ENCODE measurements at places on chromosomes 2 and 18.

DNA sequence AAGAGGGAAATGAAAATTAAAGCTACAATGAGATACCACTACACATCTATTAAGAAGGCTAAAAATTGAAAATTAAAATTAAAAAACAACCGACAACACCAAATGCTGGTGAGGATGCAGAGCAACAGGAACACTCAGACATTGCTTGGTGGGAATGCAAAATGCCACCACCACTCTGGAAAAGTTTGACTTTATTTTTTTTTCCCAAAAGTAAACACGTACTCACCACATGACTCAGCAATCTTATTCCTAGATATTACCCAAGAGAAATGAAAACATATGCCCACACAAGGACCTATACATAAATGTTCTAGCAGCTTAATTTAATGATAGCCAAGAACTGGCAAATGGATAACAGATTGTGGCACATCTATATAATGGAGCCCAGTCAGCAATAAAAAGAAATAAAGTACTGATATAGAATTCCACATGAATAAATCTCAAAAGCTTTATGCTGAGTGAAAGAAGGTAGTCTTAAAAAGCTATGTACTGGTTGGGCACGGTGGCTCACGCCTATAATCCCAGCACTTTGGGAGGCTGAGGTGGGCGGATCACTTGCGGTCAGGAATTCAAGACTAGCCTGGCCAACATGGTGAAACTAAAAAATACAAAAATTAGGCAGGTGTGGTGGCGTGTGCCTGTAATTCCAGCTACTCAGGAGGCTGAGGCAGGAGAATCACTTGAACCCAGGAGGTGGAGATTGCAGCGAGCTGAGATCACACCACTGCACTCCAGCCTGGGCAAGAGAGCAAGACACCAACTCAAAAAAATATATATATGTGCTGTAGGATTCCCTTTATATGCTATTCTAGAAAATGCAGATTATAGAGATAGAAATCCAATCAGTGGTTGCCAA lies 4.2 kb upstream of the PROC start:
- DNase-seq: peak; percentile 84

- no peak for DNase-seq
Observed at GRCh38 chr2:155266109-155266508, 567.6 kb downstream of the KCNJ3 start.

- no peak for DNase-seq
Observed at GRCh38 chr18:24018299-24018886, 3.8 kb downstream of the TTC39C start.

GRCh38 chr2:26352892-26353291 lies 6.3 kb upstream of the ADGRF3 start:
- DNase-seq: peak; percentile 40

GRCh38 chr2:9331704-9332103 lies 91.6 kb downstream of the ITGB1BP1 start:
- peak; percentile 26 for DNase-seq

DNA sequence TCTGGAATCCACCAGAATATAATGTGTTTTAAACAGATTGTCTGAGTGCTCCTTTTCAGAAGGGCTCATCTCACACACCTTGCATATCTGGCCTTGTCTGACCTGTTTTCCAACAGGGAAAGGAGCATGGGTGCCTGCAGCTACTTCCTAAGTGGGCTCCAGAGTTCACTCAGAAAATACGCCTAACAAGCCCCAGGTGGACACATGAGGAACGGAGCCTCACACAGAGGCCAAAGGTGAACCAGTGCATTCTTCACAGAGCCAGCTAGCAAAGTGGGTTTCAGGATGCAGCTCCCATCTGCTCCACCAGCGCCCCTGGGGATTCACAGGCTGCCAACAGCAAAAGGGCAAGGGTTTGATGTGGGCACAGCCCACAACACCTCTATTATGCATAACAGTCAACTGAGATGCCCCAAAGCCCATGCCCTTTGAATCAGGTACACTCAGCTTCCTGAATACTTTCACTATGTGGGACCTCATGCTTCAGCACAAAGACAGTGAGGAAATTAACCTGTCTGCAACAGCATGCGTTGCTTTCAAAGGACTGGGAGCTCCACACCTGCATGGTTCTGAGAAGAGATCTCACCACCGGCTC lies 86.6 kb downstream of the CCBE1 start:
- DNase-seq: no peak

DNA sequence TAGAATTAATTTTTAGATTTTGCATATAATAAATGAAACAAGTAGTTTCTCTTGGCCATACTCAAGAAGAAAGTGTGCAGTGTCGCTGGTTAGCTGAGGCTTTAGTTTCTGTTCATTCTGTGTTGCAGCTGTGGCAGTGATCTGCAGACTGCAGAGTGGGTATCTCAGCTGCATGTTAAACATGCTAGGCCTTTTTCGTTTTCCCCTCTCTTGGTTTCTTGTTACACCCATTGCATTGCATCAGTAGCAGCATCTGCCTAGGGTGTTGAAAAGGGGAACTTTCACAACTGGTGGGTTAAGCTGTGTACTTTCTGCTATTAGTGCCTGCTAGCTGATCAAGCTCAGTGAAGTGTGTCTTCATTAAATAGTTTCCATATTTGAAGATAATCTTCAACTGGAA lies 51.3 kb downstream of the ACSL3 start:
- peak; percentile 36 for DNase-seq

Data from EH (cell line).